ENCODE measurements at places on chromosomes 5 and 9.

DNA sequence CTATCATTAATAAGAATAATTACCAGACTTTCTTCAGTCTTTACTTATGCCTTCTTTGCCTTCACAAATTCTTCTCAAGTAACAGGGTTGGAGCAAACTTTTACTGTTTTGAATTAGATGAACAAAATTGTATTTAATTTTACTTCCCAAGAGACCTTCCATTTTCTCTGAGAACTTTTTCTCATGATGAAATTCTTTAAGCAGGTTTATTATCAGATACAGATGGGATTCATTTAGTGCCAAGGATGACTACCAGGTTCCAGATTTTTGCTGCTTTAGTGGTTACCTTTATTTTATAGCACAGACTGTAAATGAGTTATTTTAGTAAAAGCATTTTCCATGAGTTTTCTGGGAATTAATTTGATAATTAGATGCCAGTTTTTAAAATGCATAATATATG, 125.1 kb downstream of the GDNF start:
- DNase-seq = no peak

DNA sequence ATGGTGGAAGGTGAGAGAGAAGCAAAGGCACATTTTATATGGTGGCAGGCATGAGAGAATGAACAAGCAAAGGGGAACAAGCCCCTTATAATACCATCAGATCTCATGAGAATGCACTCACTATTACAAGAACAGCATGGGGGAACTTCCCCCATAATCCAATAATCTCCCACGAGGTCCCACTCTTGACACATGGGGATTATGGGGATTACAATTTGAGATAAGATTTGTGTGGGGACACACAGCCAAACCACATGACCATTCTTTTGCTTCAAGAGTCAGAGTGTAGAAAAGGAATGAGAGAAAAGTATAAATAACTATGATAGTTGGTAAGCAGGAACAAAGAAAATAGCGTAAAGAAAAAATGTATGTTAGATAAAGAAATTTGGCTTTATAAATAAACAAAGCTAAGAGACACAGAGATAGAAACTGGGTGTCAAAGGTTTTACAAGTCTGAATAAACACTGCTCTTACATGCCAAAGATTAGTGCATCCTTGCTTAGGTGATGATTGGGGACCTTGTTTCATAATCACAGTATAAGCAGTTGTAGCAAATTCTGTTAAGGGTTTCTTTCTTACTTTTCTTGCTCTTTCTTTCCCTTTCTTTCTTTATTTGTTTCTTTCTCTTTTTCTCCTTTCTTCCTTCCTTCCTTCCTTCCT, 91.9 kb upstream of the PAPPA start:
- DNase-seq = no peak

GRCh38 chr9:96884443-96884842, 30.1 kb upstream of the ZNF782 start:
- DNase-seq = no peak

DNA sequence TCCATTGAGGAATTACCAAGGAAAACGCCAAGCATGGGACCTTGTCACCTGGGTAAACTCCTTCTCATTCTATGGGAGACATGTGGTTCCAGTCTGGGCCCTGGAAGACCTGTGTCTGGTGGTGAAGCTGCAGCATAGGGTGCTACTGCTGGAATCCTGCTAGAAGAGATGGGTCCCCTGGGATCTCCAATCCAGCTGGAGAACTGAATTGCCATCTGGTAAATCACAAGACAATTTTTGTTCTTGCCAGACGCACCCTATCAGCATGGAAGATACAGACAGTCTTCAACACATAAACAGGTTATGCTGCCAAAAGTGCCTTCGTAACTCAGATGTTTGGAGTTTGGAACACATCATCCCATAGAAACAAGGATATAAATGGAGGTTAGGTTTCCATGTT, 424.0 kb upstream of the BRINP1 start:
- DNase-seq = no peak

GRCh38 chr5:20335978-20336377, 348.0 kb upstream of the CDH18 start:
- DNase-seq = no peak

GRCh38 chr5:158658446-158659230, 441.1 kb downstream of the EBF1 start:
- no peak for DNase-seq

- no peak for DNase-seq
Measured at GRCh38 chr9:80127920-80128319, 556.2 kb downstream of the TLE4 start.

DNA sequence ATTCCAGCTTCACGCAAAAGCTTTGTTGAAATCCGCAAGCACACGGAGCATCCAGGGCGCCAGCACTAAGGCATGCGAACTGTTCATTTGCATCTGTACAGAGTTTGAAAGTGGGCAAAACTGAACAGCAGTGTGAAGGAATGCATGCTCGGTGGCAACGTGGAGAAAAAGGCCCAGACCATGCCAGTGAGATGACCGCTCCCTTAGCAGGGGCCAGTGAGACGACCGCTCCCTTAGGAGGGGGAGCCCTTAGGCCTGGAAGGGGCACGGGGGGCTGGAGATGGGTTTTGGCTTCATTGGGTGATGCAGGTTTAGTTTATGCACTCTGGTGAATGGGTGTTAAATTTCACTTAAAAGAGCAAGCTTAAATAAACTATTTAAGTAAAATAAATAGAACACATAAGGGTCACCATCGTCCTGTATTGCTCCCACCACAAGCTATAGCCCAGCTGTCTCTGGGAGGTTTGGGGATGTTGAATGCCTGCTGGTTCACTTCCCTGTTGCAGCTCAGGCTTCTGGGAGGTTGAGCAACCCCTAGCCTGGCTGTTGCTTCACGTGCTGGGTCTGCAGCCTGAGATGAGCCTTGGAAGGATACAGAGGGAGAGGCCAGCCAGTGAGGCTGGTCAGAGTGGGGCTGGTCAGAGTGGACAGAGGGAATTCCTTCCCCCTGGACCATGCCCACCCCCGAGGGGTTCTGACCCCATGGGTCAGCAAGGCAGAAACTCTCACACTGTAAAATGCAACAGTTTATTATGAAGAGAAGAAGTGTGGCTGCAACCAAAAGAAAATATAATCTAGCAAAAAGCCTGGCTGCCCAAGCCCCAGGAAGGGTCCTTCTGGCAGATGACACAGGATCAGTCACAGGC, 4.6 kb upstream of the FCN1 start:
- DNase-seq = no peak

- peak; percentile 56 for DNase-seq
Measured at GRCh38 chr9:88303721-88304451, 84.4 kb upstream of the SPIN1 start.

DNA sequence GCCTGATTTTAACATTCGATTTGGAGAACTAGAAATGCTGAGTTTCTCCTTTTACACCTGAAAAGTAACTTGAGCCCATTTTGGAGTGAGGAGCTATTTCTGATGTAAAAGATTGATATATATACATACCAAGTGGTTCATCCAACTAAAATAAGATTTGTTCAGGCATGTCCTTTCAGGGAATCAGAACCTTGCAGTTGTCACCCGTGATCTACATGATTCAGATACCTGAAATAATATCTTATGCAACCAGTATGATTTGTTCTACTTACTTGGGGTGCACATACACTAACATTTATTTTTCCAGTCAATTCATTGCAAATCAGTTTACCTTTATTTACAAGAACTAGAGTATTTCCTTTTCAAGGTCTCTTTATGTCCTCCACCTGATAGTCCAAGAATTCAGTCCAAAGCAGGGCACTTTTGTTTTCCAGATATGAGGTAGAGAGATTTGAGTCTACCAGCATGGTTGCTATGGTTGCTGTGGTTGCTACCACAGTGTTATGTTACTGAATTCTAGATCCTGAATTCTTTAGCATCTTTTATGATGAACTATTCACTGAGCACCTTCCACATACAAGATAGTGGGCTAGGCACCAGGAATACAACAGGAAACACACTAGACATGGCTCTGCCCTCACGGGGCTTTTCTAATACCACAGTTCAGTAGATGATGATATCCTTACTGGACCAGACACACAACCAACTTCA, 49.3 kb downstream of the CCL28 start:
- DNase-seq = no peak

DNA sequence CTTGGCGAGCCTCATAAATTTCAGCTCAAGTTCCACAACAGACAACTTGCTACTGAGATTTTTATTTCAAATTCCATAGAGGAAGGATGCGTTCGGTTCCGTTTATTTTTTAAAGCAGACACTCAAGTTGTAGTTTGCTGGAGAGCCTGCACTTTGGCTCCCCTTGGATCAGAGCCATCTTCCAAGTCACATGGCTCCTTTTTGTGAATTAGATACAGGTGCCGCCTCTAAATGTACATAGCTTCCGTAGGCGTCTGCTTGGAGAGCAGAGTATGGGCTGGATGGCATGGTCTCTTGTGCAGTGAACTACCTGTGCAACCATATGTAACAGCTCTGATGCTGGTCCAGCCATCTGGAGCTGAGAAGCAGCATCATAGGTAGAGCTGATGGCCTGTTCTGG, 73.9 kb upstream of the WWC1 start:
- no peak for DNase-seq

GRCh38 chr9:107734256-107735013, 244.9 kb upstream of the KLF4 start:
- no peak for DNase-seq

DNA sequence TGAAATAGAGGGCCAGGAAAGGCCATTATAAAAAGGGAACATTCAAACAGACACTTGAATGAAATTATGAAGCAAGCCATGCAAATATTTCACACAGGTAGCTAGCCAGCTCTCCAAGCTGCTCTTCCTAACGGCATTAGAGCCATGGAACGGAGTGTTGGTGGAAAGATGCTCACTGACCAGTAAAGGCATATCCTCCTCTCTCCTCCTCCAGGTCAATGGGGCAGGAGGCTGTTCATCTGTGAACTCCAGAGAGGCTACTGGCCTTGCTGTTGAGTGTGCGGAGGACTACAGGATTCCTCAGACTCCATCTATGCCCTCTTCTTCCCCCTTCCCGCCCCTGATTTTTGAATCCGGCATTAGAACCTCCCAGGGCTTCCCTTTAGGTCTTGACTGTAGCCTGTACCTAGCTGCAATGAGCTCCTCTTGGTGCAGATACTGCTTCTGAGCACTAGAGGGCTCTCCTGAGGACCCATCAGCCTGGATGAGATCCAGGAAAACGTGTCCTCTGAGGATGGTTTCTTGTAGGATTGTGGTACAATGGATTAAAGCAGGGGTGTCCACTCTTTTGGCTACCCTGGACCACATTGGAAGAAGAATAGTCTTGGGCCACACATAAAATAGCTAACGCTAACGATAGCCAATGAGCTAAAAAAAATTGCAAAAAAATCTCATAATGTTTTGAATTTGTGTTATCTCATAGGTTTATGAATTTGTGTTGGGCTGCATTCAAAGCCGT, 162.2 kb downstream of the SREK1 start:
- peak; percentile 21 for DNase-seq

GRCh38 chr5:88480801-88481499, 212.3 kb upstream of the TMEM161B start:
- DNase-seq = no peak

DNA sequence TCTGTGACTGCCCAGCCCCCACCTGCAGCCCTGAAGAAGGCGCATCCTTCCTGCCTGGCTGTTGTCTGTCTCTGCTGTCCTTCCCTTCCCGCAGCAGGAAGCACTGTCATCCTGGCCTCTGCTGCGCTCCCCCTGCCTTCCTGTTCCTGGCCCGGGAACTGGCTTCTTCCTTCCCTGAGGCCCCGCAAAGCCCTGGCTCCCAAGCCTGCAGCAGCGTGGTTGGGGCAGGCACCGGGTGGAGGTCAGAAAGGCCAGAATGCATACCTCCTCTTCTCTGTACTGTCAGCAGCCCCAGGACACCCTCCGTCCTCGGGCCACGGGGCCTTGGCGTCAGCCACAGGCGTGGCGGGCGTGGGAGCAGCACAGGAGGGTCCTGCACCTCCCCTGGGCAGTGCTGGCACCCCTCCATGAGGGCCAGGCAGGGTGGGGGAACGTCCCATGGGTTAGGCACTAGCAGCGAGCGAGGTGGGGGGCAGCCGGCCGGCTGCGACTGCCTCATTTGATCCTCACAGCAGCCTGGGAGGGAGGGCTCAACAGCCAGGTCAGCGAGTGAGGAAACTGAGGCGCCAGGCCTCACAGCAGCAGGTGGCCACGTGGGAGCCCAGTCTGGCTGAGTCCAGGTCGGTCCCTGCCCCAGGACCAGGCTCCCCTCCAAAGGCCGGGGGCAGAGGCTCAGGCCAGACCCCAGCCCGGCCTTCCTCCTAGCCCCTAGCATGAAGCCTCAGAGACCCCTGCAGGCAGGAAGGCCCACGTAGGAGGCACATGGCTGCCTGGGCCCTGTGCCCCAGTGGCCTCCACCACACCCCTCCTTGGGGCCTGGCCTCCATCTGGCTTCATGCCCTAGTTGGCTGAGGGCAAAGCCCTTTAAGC, 9.4 kb downstream of the FLT4 start:
- DNase-seq = no peak

DNA sequence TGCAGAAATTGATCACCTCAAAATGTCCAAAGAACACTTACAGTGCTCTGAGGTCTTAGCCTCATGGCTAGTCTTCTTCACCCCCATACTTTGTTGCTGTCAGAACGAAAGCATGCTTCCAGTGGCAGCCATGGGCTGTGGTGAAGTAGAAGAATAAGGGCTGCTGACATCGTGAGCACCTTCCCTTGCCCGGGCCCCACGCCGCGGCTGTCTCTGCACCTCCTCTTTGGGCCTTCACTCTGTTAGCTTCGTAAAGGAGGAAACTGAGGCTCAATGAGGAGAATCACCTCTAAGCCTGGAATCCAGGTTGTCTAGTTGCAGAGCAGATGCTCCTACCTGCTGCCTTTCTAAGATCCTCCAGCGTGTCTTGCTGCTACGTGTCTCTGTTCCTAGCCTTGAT, 139.5 kb upstream of the SLC28A3 start:
- DNase-seq = no peak

- no peak for DNase-seq
Measured at GRCh38 chr9:86178503-86178902, 79.1 kb upstream of the GOLM1 start.

DNA sequence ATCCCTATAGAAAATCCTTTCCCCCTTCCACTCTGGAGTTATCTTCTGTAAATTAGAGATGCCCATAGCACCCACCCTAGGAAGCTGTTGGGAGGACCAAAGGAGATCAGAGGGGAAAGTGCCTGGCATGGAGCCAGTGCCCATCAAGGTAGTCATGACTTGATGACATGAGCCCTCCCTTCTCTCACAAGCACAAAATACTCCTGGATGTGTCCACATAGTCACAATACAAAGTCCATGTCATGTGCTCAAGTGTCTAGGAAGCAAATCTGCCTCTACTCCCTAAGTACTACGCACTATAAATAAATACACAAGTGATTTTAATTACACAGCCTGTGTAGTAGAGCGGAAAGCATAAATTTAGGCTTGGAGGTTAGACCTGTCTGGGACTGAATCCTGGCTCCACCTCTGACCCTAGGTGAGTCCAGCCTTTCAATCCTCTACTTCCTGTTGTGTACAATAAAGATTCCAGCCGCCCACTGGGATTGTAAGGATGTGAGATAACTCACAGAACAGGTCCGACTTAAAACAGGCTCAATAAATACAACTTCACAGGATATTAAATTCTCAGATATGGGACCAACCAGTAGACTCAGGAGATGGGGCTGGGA, 30.6 kb downstream of the TTC39B start:
- DNase-seq = no peak

DNA sequence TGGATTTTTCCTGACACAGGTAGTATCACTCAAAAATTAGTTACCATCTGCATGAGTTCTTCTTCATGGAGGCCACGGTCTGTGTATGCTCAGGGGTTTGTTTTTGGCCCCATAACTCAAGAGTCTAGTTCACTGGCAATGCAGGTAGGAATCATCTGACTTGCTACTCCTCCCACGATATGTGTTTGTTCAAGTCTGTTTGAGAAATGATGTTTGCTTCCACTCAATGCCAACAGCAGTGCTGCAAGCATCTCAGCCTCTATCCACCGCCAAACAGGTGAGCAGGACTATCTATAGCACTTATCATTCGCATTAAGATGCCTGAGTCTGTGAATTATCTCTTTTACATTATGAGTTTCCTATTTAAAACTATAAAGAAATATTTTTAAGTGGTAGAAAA, 264.8 kb upstream of the PTGER4 start:
- no peak for DNase-seq

Measured in activated naive CD4-positive, alpha-beta T cell treated with Interleukin-2 at 50 U/mL for 16 hours (primary cell).